ENCODE measurements at places on chromosomes 11 and 22.

- DNase-seq: no peak
Measured at GRCh38 chr11:116535994-116536393, 236.8 kb downstream of the BUD13 start.

- no peak for DNase-seq
Measured at GRCh38 chr11:120890609-120891320, 133.1 kb upstream of the TBCEL start.

DNA sequence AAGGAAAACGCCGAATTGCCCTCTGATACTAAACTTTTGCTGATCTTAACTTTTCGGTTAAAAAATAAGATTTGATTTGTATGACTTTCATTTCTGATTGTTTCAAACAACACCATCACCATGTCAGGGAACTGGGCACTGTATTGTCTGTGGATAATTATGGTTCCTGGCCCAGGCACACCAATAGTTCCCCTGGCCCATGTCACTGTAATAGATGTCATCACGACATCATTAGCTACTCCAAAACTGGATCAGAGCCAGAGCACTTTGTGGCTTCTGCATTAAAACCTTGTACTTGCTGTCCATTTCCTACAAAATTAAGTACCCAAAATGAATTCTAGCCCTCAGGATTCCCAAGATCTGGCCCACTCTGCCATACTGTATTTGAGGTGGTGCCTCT, 119.5 kb upstream of the NARS2 start:
- DNase-seq: no peak

GRCh38 chr11:36123336-36124101, 165.7 kb downstream of the COMMD9 start:
- no peak for DNase-seq

DNA sequence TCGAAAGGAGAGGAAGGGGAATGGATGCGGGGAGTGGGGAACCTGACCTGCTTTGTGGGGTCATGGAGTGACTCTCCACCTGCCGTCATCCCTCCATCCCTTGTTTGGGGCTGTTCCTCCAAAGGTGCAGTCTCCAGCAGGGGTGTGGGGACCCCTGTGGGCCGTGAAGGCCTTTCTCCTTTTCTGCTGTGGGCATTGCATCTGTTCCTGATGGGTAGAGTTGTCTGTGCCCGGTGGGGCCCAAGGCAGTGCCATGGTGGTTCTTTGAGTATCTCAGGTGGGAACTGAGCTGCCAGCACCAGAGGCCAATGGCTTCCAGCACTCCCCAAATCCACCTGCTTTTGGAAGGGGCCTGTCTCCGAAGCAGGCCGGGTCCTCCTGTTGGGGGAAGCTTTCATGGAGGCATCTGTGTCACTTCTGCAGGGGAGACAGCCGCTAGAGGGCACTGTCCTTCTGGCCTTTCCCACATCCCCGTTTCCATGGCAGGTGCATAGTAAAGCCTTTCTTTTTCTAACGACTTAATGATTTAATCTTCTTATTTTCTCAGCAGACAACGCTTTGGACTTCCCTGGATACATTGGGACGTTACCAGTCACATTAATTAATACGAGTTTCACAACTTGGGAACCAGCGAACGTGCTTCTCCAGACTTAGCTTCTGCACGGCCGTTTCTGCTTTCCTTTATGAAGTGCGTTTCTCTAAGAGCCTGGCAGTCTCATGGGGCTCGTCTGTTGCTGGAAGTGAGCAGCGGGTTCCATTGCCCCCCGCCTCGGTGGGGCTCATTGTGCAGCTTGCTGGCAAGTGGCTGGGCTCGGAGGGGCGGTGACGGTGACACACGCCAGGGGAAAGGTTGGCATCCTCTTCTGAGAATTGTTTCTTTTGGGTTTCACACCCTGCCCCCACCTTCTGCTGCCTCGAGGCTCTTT, 57.1 kb downstream of the PARVB start:
- DNase-seq: peak; percentile 43

- no peak for DNase-seq
Measured at GRCh38 chr11:2209370-2209801, 37.8 kb upstream of the TH start.

DNA sequence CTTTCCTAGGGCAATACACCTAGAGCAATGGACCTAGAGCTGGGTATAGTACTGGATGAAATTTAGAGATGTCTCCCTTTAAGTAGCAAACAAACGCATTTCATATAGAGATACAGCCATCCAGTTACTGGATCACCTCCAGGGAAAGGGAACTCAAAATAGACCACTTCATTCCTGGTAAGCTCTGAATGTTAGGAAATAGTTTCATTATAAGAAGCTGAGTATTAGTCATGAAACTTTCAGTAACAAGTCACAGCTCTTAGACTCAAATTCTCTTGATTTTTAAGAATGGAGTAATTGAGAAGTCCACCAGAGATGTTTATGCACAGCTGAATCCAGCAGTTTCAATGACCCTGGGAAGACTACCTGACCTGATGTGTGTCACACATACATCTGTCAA, 221.9 kb downstream of the FAM76B start:
- DNase-seq: no peak

- no peak for DNase-seq
Measured at GRCh38 chr11:65150509-65151299, 16.4 kb upstream of the SYVN1 start.

GRCh38 chr11:57277845-57278720, 41.0 kb upstream of the APLNR start:
- no peak for DNase-seq

DNA sequence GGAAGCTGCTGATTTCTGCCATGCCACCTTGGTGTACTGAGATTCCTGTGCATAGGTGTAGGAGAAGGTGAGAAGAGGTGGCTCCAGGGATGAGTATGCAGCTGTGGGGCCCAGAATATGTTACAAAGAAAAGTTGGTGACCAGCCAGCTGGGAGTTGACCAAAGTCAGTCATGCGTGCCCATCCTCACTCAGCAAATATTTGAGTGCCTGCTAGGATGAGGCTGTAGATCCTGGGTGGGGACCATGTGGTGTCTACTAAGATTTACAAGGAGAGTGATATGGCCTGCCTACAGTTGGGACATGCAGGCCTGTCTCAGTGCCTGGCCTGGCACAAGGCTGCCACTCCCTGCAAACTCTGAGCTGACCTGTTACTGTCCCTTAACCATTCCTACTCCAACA, 19.4 kb downstream of the RNF185 start:
- no peak for DNase-seq

GRCh38 chr11:130043575-130043974, 26.1 kb upstream of the APLP2 start:
- no peak for DNase-seq

Data from activated effector memory CD4-positive, alpha-beta T cell treated with Interleukin-2 at 50 U/mL for 16 hours (primary cell).